Activated naive CD4-positive, alpha-beta T cell treated with anti-CD3 and anti-CD28 coated beads for 36 hours (primary cell): ENCODE measurements at places on chromosomes 13 and 19.

DNA sequence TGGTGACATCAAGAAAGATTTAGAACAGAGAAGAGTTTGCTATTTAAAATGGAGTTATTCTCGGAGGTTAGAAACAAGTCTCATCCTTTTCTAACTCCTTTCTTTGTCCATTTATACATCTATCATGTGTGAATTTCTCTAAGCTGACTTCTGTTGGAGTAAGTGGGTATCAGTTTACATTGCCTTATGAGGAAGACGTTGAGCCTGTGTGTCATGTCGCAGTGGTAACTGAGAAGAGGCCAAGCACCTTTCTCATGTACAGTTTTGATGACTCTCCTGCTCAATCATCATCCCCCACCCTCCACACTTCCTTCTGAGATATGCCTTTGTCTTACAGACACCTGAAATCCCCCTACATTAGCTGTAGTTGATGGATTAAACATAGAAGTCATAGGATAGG is 624.8 kb downstream of the LIG4 start:
- no peak for DNase-seq

DNA sequence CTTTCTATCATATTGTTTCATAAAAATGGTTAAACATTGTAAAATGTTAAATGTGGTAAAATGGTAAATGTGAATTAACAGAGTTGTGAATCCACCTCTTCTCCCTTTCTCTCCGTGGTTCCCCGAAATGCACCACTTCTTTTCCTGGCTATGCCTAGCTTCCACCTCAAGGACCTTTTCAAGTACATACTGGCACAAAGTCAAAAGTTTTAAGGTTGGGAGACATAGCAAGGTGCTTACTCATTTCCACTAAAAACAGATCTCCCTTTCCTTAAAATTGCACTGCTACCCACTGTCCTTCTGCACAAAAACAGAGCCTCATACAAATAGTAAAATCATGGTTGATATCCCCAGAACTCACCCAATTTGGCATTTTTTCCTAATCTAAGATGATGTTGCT is 558.2 kb downstream of the SLITRK6 start:
- no peak for DNase-seq

- no peak for DNase-seq
Measured at GRCh38 chr13:21889651-21890050, 218.8 kb downstream of the FGF9 start.

DNA sequence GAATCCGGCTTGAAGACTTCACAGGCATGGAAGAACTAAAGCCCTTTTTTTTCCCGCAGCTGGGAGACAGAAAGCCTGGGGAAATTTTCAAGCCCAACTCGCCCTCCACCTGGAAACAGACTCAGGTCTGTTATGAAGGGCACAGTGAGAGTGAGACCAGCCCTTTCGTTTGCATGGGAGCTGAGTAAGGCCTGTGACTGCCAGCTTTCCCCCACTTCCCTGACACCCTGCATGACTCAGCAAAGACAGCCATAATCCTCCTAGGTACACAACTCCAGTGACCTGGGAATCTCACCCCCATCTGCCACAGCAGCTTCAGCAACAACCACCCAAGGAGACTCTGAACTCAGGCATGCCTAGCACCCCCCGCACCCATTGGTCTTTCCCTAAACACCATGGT is 87.6 kb upstream of the ZNF91 start:
- no peak for DNase-seq

GRCh38 chr13:109704771-109705635 is 81.4 kb downstream of the IRS2 start:
- DNase-seq, result no peak

DNA sequence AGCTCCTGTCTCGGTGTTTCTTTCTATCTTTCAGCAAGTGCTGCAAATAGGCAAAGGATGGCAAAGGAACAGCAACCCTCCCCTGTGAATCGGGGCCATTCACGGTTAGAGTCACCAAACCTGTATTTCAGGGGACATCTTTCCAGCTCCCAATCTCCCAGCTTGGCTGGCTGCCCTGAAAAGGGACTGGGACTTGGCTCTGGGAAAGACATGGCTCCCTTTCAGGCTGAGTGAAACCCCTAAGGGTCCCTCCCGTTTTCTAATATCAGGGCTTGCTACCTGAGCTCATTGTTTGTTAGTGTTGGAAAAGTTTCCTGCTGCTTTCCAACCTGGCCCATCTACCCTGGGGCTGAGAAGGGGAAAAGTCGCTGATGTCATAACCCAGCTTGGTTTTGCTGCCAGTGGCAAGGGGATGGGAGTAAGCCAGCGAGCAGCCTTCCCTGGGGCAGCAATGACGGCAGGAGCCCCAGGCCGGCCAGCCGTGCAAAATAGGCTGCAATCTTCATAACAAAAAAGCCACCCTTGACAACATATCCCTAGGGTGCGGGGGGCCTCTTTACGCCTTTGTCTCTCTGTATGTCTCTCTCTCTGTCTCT is 29.9 kb downstream of the SERP2 start:
- DNase-seq, result no peak

DNA sequence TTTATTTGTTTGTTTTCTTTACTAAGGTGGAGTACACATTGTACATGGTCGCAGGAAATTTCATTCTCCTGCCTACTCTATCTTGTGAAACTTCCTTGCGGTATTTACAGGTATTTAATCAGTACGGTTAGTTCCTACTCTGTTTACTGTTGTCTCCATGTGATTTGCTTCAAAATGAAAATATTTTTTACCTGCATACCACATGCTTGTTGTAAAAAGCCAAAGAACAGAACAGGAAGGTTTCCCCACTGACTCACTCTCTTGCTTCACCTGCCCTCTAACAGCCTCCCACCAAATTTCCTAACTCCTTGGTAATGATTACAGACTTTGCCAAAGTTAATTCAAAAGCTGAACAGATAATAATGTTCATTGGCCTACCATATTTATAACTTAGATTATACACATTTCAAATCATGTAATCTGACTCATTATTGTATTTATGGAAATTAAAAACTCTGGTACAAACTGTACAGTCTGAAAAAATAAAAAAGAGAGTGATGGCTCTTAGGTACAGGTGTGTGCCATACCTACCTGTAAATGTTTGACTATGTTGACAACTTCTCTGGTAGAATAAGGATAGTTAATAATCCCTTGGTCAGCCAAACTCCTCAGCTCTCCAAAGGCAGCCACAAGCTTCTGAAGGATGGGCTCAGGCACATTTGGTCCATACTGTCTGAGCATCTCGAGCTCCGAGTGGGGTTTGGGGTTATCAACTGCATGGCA is 239.9 kb downstream of the VWA8 start:
- DNase-seq, result no peak

DNA sequence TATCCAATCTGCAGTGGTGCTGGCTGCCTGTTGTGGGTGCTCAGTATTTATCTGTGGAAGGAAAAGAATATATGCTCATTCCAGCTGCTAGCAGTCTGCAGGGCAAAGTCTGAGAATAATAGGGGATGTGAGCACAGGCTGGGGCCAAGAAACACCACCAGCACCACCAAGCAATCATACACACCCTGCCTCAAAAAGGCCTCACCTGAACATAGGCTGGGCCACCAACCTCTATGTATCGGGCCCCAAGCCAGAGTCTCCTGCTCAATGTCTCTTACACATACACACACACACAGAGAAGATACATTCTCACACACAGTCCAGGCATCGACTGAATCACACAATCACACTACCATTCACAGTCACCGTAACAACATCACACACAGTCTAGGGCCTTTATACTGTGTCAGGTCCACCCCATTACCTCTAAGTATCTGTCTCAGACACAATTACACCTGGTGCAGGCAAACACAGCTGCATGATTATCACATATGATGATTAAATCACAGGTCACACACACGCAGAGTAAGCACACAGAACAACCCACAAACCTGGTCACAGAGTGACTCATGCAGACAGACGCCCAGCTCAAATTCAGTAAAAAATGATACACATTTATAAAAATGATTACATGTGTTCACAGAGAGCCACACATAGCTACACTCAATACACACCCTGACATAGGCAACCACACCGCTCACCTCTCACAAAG is 1.3 kb upstream of the ZSCAN22 start:
- DNase-seq, result no peak

GRCh38 chr13:63501702-63502101 is 2086.1 kb upstream of the PCDH20 start:
- no peak for DNase-seq

GRCh38 chr19:38358071-38358470 is 16.3 kb upstream of the PSMD8 start:
- DNase-seq, result no peak

DNA sequence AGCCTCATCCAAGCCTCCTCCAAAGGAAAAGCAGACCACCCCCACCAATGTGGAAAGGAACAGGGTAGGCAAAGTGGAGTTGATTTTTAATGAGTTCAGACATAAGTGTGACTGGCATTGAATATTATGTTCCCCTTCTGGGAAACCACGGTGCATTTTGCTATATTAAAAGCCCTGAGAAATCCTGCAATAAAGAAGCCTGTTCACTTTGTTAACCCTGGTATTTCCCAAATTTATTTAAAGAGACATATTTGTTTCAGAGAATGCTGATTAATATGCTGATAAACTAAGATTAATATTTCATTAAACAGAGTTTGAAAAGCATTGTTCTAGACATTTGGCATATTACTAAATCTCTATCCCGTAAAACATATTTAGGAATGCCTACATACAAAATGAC is 151.4 kb downstream of the FGF14 start:
- no peak for DNase-seq

GRCh38 chr19:51600940-51601580 is 29.1 kb downstream of the SIGLEC5 start:
- no peak for DNase-seq

- no peak for DNase-seq
Measured at GRCh38 chr19:29421196-29421545, 104.6 kb upstream of the VSTM2B start.

GRCh38 chr13:100523981-100524386 is 64.6 kb downstream of the GGACT start:
- no peak for DNase-seq

GRCh38 chr13:111280681-111281585 is 39.5 kb upstream of the TEX29 start:
- no peak for DNase-seq

DNA sequence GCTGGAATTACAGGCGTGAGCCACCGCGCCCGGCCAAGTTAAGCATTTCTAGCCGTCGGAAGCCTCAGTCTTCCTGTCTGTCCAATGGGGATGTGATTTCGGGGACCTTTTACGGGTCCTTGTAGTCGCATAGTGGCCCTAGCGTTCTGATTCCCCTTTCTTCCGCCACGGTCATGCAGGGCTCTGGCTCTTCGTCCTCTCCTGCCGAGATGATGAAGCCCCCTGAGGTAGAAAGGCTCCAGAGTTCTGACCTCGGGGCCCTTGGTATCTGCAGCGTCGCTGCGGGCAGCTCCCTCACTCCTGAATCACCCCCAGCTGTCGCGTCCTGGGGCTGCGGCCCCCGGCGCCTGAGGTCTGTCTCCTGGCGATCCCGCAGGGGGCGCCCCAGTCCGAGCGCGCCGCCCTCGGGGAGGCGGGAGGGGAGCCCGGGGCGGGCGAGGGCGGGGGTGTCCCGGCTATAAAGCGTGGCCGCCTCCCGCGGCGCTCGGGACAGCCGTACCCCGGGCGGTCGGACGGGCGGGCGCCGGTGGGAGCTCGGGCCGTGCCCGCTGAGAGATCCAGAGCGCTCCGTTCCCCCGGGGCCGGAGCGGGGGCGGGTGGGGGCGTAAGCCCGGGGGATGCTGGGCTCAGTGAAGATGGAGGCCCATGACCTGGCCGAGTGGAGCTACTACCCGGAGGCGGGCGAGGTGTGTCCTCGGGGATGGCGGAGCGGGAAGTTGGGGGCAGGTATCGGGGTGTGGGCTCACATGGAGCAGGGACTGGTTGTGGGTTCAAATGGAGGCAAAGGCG is at the start of gene FOXA3:
Gene FOXA3, plus strand, starts transcription at position 487 of the 789 bp plus-strand sequence. Its CDS starts 131 bp downstream, at position 618.
- peak; percentile 67 for DNase-seq

- DNase-seq, result peak; percentile 89
Measured at GRCh38 chr19:1507763-1508506, 4.9 kb downstream of the ADAMTSL5 start.

DNA sequence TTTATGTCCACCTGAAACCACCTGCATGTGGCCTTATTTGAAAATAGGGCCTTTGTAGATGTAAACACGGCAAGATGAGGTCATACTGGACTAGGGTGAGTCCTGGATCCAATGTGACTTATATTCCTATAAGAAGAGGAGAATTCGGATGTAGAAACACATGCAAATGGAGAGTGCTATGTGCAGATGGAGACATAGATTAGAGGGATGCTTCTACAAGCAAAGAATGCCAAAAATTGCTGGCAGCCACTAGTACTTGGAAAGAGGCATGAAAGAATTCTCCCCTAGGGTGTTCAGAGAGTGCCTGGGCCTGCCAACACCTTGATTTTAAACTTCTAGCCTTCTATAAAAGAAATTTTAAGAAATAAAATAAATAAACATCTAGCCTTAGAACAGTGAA is 226.1 kb downstream of the RFC3 start:
- no peak for DNase-seq

DNA sequence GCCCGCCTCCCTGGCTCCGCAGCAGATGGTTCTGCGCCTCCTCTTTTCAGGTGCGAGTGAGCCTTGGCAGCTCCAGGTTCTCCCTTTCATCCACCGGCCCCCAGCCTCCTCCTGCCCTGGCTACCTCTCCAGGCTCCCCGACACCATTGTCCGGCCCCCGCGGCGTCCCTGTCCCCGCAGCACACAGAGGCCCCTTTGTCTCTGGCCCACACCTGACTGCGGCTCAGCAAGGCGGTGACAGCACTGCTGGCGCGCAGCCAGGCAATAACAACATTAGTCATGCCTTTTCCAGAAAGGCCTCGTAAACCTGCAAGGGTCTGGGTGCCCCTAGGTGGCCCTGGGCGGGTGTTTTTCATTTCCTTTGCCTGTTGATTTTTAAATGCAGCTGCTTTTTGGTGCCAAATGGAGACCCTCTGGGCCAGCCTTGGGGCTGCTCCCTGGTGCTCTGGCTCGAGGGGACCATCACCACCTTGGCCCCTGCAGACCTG is 73.2 kb upstream of the MEDAG start:
- DNase-seq, result peak; percentile 77

- no peak for DNase-seq
Measured at GRCh38 chr13:91162589-91162988, 184.9 kb upstream of the MIR17HG start.

GRCh38 chr19:44883922-44884321 is 7.1 kb upstream of the TOMM40 start:
- DNase-seq, result no peak

DNA sequence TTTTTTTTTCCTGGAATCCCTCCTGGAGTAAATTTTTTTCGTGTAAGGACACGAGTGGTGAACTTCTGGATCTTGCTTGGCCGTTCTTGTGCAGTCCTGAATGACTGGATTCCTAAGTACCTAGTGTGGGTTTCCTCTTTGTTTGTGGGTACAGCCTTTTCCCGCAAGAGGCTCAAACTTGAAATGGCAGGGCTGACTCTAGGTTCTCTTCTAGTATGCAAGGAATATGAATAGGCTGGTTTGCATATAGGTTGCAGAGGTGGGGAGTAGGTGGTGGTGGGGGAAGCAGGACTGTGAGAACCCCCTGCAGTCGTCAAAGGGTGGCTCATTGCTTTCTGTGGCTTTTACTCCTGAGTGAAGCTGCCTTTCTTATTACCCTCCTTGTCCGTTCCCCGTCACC is 13.6 kb downstream of the UBAC2 start:
- peak; percentile 83 for DNase-seq
